ENCODE measurements at places on chromosomes 11 and 22. TPM values are rescaled to one million over a fixed set of nuclear protein-coding genes. Genes with fewer than 3 reads are reported as not detected.

Gene NXPE2
- total RNA-seq, result 0.11 TPM

Gene DDI1
- not detected for total RNA-seq

Gene MOGAT2
- total RNA-seq, result not detected

DNA sequence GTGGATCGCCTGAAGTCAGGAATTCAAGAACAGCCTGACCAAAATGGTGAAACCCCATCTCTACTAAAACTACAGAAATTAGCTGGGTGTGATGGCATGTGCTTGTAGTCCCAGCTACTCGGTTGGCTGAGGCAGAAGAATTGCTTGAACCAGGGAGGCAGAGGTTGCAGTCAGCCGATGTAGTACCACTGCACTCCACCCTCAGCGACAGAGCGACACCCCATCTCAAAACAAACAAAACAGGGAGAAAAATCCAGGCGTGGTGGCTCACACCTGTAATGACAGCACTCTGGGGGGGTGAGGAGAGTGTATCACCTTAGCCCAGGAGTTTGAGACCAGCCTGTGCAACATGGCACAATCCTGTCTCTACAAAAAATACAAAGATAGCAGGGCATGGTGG, 802.3 kb upstream of the ARHGAP42 start:
- DNase-seq, result peak; percentile 51

DNA sequence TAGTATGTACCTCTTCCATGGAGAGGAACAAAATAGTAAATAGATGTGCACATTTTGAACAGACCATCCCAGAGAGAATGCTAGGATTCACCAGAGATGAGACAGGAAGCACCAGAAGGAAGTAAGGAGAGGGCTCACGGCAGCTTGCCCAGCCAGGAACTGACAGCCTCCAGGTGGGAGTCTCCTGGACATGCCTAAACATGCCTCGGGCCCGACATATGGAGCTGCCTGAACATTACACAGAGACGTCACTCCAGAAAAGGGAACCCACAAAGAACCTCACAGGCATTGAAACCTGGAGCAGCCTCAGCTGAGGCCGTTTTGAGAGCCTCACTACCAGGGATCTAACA, 67.4 kb downstream of the BRD1 start:
- DNase-seq, result peak; percentile 21

DNA sequence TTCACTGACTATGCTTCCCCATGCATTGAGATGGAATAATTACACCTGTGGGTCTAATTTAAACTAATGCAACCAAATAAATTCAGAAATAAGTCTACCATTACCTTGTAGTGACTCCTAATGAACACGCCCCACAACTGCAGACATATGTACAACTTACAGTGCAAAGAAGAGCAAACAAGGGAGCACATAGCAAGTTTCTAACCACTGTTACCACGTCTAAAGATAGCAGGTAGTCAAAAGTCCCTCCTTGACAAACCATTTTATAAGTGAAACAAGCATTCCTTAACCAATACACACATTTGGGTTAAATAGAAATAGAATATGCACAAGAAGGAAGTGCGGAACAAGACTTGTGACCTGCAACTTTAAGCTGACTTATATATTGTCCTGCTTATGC, 20.6 kb downstream of the PHF21A start:
- DNase-seq, result no peak

Data from endodermal cell (in vitro differentiated cells).